ENCODE measurements at places on chromosomes 16 and 17.
A peak's percentile ranks its signal among the peaks of the same experiment; 100 is the strongest.

DNA sequence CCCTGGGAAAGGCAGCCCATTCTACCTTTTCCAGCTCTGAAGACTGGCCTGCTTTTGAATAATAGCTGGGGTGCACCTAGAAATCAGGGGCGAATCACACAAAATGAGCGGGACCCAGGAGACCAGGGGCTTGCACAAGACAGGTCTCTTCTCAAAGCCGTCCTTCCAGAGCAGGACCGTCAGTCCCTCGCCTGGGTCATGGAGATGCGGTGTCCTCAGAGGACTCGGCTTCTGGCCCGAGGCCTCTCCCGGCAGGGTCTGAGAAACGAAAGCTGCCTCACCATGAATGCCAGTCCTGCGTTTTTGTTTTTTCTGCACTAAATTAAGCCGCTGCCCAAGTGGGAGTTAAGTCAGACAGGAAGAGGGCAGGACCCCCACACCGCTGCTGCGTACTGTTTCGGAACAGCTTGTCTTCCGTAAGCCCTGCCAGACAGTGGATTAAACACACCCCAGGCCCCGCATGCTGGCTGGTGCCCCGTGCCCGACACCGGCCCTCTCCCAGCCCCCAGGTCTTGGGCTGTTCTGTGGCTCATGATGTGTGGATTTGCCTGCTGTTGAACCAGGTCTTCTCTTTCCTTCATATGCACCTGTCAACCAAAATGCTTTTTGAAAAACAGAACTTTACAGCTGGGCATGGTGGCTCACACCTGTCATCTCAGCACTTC lies 142.1 kb upstream of the RPH3AL start:
- DNase-seq: no peak

DNA sequence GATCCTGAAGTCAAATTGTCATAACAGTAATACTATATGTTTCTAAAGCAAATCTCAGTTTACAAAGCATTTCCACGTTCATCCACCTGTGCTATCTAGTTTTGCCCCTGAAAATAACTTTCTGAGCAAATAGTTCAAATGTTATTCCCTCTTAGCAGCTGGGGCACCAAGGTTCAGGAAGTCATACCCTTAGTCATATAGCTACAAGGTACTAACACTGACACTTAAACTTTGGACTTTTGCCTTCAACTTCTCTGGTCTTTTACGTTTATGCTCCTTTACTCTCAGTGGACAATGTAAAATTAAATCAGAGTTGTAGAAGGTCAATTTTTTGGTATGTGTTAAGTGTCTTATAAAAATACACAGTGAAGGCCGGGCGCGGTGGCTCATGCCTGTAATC lies 33.0 kb downstream of the COX11 start:
- DNase-seq: no peak

- no peak for DNase-seq
Observed at GRCh38 chr17:75039238-75039637, 7.5 kb downstream of the ATP5PD start.

DNA sequence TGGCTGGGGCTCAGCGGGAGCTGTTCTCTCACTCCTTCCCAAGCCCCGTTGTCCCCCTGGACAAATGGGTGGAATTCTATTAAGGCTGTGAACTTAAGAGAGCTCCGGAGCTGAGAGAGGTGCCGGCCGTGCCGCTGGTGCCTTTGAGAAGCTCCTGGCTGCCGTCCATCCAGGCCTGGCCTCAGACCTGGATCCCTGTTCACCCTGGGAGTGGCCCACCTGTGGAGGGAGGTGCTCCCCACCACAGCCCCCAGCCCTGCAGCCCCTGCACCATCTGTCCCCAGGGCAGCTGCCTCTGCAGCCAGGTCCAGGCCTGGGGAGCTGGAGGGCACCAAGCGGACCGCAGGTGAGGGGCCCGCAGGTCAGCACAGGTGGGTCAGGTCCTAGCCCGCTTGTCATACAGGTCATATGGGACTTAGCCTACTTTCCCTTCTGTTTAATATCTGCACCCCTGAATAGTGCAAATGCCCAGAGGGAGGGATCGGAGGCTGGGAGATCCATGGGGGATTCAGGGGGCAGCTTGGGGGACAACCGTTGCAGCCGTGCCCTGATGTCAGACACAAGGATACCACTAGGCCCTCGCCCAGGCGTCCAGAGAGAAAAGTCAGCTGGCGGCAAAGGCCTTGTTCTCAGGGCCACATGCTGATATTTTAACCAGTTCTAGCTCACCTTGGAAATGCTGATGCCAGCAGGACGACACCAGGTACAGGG lies 15.2 kb upstream of the METRNL start:
- DNase-seq: no peak

DNA sequence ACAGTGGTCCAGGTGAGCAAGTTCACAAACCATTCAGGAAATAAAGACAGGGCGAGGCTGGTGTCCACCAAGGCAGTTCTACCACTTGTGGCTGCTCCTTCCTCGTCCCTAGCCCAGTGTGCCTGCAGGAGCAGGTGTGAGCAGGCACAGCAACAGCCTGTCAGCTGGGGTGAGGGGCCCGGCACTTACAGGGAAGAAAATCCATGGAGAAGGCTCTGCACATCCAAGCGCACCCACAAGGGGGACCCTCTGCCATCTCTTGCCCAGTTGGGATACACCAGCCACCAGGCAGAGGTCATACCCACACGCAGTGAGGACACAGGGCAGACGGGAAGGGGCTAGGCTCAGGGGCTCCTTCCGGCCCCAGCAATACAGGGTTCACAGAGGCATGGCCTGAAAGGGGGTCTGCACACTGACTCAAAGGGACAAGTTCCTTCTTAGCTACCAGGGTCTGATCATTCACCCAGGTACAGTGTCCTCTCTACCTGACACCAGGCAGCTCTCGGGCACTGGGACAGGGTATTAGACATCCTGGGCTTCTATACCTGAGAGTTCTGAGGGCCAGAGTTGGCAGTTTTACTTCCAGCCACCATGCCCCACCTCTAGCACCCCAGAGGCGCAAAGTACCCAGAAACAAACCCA lies 27.0 kb downstream of the CDIP1 start:
- no peak for DNase-seq

DNA sequence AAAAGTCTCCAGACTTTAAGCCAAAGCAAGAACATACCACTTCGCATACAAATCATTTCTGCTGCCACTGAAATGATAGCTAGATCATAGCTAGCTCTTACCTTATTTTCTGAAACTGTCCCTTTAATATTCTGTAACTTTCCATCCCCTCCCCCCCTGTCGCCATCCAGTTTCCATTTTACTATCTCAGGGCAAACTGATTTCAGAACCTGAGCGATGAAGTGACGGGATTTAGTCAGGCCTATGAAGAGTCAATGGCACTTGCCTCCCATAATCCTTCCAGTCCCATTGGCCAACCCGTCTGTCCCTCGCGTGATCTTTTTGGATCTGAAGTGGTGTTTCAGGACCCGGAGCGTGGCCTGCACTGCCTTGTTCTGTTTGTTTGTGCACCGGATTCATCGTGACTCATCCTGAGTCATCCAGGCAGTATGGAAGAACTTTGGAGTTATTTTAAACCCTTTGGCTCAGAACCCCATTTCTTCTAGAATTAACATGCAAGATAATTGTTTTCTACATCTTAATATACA lies 199.8 kb upstream of the CHMP6 start:
- peak; percentile 62 for DNase-seq

DNA sequence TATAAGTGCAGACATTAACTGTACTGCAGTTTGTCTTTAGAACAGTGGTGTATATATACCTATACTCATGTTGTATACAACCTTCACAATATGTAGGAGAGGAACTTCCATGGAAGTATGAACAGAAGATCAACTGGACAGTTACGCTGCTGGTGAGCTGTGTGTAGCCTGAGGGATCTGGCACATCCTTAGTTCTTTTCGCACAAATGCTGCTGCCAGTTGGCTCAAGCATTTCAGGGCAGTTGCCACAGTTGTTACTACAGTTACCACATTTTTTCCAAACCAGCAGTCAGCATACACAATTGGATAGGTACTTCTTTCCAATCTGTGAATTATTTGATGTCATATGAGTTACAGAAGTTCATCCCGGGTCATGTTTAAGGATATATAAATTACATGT lies 539.6 kb upstream of the HSBP1 start:
- no peak for DNase-seq

DNA sequence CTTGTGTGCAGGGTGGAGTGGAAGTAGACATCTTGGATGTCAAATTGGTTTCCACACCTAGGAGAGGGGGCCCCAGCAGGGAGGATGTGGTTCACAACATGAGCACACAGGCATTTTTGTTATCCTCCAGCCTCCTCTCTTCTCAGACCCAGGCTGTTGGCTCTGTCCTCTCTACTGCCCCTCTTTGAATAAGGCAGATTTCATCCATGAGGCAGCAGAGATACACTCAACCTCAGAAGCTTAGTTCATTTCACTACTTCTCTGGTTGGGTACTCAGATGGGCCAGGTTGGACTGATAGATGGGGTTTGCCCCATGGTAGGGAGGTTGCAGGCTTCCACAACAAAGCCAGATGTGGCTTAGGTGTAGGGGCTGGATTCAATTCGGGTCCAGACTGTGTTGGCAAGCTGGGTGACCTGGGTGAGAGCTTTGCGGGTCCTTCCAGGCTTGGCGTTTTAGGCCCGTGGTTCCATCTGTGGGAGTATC lies 22.2 kb upstream of the NFATC3 start:
- DNase-seq: no peak

- peak; percentile 53 for DNase-seq
Observed at GRCh38 chr17:44522883-44523671, 19.9 kb upstream of the GPATCH8 start.

GRCh38 chr16:11914210-11915113 lies 1.3 kb downstream of the GSPT1 start:
- peak; percentile 31 for DNase-seq

DNA sequence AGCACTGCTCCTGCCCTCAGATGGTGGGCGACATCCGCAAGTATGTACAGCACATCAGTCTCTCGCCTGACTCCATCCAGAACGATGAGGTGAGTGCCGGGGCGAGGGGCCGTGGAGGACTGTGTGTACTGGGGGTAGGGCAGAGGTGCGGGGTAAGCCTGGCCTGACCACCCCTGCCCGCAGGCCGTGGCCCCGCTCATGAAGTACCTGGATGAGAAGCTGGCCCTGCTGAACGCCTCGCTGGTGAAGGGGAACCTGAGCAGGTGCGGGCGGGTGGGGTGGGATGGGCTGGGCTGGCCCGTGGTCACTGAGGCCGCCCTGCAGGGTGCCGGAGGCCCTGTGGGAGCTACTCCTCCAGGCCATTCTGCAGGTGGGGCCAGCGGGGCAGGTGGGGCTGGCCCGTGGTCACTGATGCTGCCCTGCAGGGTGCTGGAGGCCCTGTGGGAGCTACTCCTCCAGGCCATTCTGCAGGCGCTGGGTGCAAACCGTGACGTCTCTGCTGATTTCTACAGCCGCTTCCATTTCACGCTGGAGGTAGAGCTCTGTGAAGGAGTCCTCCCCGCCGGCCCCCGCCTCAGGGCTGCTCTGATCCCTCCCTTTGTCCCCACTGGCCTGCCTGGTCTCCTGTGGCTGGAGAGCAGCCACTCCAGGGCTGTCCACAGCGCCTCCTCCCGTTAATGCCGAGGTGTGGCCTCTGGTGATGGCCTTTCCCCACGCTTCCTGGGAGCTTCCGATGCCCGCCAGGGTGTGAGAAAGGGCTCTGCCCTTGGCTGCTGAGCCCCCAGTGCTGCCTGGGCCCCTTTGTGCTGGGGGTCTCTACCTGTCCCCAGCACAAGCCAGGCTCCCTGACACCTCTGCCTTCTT lies 5.0 kb downstream of the TSR3 start:
- no peak for DNase-seq

GRCh38 chr17:35460354-35460851 lies 11.8 kb upstream of the SLFN13 start:
- peak; percentile 31 for DNase-seq

DNA sequence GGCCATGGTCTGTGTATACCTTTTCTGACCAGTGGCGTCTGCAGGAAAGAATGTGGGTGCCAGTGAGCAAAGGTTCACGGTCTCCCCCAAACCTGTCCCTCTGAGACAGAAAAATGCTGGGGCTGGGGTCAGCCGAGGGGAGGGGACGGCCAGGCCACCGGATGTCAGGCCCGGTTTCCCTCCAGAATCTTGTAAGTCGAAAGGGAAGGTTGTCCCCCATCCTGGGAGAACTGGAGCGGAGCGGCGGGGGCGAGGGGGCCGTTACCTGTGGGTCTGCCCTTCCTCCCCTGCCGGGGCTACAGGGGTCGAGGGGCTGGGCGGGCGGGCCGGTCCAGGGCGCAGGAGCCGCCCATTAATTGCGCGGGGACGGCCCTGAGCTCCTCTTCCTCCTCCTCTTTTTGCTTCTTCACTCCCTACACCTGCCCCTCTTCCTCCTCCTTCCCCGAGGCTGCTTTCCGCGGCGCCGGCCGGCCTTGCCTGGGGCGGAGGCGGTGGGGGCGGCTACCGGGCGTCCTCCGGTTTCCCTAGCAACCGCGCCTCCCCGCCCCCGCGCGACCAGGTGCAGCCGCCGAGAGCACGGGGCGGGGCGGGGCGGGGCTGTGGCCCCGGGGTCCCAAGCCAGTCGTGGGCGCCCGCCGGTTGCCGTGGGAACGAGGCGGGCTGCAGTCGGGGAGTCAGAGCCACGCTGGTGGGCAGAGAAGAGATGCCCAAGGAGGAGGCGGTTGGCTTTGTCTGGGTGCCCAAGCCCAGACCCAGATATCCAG lies at the start of gene MARCHF10:
Gene MARCHF10 (minus strand): TSS at position 503 of the 764 bp plus-strand sequence. CDS start 6,579 bp downstream, outside the sequence.
- peak; percentile 44 for DNase-seq

GRCh38 chr17:17073581-17074403 lies 31.5 kb downstream of the MPRIP start:
- DNase-seq: no peak

GRCh38 chr16:17983847-17984639 lies 352.5 kb downstream of the NPIPA8 start:
- no peak for DNase-seq

GRCh38 chr17:8277317-8277716 lies 11.2 kb upstream of the RANGRF start:
- DNase-seq: no peak

DNA sequence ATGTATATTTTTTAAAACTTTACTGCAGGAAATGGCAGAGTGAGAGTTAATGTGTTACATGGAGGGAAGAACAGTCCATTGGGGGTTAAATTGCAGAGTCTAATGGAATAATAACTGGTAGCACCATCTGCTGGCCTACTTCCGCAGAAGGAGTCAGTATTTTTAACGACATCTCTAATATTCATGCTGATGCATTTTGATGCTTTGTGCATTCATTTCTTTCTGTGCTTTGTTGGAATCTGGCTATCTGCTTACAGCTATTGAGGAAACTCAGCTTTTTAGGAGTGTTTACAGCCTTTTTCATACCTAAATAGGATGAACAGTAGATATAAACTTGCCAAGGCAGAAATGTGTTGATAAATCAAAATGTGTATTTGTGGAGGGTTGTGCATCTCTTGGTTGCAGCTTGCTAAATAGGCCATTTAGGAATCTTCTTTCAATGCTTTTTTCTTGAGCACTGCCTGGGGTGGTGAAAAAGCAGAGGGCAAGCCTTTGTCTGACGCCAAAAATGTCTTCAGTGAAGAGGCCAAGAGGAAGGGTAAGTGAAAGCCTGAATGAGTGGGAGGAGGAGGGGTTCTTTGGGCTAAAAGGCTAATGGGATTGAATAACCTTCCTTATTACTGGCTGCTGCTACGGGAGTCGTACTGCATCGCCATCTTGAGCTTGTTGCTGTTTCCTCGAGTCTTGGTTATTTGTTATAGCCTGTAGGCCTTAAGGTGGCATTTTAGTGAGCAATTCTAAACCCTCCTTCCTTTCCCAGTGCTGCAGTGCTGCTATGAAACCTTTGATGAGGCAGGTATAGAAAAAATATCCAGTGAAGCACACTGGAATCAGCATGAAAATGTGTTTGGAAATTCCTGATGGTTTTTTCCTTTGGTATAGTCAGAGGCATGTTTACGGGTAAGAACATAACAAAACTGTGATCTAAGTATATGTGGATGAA lies 153.3 kb downstream of the CHD9 start:
- DNase-seq: no peak
